ENCODE measurements at places on chromosomes 3 and 15.

DNA sequence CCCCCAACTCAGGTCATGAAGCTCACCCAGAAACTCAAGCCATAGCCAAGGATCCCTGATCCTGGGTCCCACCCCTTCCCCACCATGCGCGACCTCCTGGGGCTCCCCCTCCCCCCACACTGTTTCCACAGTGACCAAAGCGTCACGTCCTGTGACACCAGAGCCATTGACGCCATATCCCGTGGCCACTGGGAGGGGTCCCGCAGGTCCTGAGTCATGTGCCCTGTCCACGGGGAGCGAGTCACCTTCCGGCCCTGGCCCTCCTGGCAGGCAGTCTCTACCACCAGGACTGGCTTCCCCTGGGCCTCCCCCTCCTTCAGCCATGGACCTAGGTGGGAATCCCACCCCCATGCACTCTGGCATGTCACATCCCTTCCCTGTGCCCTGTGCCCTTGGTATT, 15.6 kb downstream of the SEMA3F start:
- no peak for DNase-seq

GRCh38 chr3:160768031-160768430, 12.0 kb downstream of the PPM1L start:
- DNase-seq, result no peak

- DNase-seq, result no peak
Observed at GRCh38 chr3:13365390-13366379, 54.4 kb downstream of the NUP210 start.

DNA sequence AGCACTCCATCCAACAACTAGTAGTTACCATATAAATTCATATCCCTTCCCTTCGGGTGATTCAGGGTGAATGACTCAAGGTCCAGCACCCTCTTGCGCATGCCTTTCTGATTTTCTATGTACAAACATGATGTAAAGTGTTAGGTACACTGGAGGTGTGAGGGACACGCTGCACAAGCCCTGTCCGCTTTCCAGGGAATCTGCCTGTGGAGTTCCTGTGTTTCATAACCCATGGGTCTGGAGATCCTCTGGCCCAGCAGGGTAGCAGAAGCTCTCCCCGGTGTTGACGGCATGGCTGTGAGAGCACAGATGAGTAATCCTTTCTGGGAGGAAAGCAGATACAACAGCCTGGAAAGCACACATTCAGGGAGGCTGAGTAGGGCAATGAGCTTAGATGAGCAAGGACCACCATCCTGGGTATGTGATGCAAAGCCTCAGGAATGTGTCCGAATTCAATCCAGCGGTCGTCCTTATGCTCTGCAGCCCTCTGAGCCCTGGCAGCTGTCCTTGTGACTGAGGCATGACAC, 142.9 kb upstream of the TP63 start:
- DNase-seq, result peak; percentile 4
